ENCODE measurements at places on chromosomes 7 and 10.

GRCh38 chr7:131095346-131095745, 232.3 kb upstream of the MKLN1 start:
- no peak for DNase-seq

GRCh38 chr7:151498495-151498894, 21.2 kb downstream of the RHEB start:
- DNase-seq = no peak

GRCh38 chr10:51604579-51604978, 94.8 kb downstream of the CSTF2T start:
- DNase-seq = no peak

DNA sequence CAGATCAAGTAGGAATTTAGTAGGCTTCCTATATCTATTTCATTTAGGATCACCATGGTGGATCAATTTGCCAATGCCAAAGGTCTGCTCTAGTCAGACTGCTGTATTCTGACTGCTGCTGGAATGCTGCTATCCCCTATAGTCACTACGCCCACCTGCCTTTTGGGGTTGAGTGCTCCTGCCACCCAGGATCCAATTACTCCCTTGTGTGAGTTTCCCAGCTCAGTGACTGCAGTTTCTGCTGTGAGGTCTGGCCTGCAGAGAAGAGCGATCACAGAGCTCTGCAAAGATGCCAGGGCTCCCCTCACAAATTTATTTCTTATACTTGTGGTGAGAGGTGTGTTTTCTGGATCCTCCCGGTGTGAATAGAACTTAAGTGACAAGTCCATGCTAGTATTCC, 88.1 kb upstream of the FOXI2 start:
- no peak for DNase-seq

- DNase-seq = no peak
Measured at GRCh38 chr7:138196971-138197896, 121.0 kb downstream of the AKR1D1 start.

GRCh38 chr7:22563032-22563501, 63.1 kb upstream of the STEAP1B start:
- DNase-seq = no peak

GRCh38 chr7:95690367-95690947, 81.9 kb upstream of the DYNC1I1 start:
- DNase-seq = peak; percentile 9

GRCh38 chr10:28991333-28992270, 297.3 kb upstream of the LYZL1 start:
- peak; percentile 20 for DNase-seq

DNA sequence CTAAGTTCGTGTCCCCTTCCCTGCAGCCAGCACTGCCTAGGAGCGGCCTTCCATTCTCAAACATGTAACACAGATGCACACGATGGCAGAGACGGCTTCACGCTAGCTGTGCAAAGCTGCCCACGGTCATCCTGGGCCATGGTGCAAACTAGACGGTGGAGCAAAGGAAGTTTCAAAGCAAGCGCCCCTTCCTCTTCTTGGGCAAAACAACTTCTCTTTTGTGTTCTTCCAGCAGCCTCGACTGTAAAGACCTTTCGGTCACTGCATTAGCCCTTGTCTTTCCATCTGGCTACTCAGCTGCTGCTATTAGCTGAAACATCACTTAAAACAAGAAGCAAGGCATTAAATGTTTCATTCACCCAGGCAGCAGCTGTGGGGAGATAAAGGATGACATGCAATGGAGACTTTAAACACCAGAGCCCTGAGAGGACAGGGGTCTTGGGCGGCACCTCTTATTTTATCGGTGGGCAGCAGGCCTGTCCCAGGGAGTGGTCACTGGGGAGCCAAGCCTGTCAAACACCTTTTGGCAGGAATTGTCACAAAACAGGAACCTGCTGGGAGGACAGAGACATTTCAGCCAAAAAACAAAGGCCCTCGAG, 214.8 kb downstream of the KLF6 start:
- no peak for DNase-seq

- DNase-seq = no peak
Measured at GRCh38 chr7:14341200-14341775, 351.8 kb upstream of the ETV1 start.

DNA sequence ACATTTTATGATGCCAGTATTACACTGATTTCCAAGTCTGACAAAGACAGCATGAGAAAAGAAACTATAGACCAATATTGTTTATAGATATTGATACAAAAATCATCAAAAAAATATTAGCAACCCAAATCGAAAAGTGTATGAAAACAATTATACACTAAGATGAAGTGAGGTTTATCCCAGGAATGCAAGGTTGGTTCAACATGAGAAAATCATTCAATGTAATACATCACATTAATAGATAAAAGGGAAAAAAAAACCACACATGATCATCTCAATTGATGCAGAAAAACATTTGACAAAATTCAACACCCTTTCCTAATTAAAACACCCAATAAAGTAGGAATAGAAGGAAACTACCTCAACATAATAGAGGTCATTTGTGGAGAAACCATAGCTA, 153.9 kb downstream of the DNAJC1 start:
- no peak for DNase-seq

DNA sequence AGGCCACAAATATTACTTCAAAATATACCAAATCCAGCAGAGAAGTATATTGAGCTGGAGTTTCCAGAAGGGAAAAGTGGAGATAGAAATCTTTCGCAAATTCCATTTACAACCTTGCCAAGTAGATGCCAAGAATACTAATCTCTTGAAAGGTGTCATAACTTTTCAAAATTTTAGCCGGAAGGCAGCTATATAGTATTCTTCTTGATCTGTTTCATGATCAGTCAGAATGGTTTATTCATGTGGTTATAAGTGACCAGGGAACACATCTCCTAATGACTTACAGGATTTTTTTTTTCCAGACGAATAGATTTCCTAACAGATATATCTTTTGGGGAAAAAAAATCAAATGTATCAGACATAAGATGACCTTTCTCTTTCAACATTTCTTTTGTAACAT, 270.7 kb downstream of the TSPAN12 start:
- DNase-seq = no peak

DNA sequence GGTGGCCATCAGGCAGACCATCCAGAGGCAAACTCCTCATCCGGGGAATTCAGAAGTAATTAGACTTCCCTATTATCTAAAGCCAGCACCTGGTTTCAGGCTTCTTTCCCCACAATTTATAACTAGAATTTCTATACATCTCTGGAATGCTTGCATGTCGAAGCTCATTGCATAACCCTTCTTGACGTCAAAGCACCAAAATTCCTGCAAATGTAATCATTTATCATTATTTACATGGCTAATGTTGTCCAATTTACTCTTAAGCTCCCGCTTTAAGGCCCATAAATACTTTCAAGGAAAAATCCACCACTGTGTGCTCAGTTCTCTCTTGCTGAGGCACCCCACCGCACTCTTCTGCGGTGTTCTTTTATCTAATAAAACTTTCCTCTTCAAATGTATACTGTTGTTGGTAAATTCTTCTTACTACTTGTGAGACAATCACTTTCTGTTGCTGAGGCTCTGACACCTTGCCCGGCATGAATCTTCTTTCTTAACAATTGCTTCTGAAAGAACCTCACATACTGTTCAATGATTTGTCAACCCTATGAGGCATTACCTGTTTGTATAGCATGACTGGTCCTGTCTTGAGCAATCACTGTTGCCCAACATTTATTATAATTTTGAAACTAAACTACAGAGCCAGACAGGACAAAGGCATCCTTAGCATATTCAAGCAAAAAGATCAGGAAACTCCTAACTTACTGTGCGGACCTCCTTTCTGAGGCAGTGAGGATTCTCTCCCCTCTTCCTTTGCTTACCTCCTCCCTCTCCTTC, 17.4 kb upstream of the GPR141 start:
- no peak for DNase-seq

- no peak for DNase-seq
Measured at GRCh38 chr7:31633467-31633866, 53.5 kb upstream of the PPP1R17 start.

GRCh38 chr7:425794-426188, 93.9 kb downstream of the PDGFA start:
- no peak for DNase-seq

DNA sequence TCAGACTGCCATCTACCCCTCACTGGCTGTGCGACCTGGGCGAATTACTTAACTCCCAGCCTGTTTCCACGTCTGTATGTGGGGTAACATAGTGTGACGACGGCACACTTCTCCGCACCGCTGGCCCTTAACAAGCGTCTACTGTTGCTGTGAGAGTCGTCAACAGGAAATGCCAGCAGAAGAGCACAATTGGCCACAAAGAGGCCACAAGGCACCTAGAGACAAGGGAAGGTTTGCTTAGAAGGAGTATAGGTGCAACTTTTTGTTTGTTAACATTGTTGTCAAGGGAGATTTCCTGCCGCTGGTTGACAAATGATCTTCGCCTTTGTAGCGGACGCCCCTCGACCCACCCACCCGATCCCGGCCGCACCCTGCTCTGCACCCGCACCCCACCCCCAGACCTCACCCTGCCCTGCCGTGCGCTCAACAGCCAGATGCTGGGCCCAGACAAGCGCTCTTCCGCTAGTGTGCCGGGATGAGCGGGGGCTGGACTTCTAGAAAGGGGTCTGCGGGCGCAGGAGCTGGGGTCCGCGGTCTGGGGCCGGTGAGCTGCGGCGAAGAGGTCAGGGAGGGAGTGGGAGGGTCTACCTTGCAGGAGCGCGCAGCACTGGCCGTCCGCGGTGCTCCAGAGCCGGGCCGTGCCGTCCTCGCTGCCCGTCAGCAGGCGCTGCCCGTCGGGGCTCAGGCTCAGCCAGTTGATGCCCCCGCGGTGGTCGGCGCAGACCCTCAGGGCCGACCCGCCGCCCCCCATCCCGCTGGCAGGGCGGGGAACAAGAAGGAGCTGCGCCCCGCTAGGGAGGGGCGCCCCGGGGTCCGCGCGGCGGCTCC, 785 bp downstream of the WDR86 start:
- peak; percentile 54 for DNase-seq

- DNase-seq = no peak
Measured at GRCh38 chr7:11753433-11753832, 78.6 kb downstream of the THSD7A start.

DNA sequence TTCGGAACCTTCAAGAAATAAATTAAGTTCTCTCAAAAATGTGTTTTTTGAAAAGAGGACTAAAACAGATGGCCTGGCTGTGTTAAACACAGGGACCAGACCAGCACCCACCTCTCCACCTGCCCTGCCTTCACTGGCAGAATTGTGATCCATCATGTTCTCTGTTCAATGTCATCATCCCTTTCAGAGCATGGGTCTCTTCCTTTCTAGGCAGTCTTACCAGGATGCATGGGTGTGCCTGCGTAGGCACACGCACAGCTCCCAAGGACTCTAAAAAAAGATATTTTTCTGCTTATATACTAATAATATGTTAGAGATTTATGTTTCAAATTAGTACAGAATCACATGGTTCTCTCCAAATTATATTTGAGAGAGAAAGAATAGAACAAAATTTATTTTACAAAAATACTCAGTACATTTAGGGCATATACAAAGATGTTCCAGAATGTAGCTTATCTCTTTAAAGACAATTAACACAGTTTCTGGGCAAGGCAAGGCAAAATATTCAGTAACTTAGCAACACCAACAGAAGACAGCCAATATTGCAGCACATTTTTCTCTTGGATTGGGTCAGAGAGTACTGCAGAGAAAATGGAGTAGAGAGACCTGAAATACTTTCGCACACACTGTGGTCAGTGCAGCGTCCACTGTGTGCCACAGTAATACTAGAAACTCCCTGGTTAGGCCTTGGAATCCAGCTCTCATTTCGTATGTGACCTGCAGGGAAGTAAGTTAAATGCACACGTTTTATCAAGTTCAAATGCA, 52.8 kb downstream of the EGFR start:
- no peak for DNase-seq

GRCh38 chr10:13803566-13804554, 217.1 kb downstream of the PRPF18 start:
- no peak for DNase-seq

DNA sequence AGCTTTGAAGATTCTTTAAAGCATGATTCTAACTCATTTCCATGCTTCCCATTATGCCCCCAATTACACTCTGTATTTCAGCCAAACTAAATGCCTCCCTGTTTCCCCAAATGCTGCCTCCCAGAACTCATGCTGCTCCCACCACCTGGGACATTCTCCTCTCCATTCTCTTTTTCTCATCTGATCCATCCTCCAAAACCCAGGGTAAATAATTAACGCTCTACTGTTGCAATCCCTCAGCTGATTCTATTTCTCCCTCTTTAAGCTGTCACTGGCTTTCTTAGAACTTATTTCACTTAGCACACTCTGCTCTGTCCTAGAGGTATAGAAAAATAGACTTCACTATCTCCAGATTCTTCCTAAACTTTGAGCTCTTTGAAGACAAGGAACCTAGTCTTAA, 104.7 kb downstream of the ICA1 start:
- DNase-seq = no peak

DNA sequence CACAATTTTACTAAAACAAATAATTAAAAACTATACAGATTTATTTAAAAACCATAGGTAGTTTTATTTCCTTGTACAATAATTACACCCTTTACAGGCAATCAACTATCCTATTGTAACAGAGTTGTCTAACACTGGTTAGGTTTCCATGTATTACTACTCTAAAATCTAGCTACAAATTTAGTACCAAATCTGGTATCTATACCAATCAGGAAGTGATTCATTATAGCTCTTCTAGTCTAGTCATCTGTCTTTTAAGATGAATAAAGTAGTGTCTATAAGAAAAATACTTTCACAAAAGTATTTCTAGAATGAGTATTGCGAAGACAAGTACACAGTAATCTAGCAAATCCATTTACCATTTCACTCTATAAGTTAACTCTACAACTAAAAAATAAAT, 16.9 kb downstream of the ZNF800 start:
- no peak for DNase-seq

GRCh38 chr7:1647961-1648672, 22.0 kb upstream of the ELFN1 start:
- DNase-seq = no peak

GRCh38 chr7:90262438-90262837, 17.5 kb downstream of the CFAP69 start:
- peak; percentile 5 for DNase-seq

DNA sequence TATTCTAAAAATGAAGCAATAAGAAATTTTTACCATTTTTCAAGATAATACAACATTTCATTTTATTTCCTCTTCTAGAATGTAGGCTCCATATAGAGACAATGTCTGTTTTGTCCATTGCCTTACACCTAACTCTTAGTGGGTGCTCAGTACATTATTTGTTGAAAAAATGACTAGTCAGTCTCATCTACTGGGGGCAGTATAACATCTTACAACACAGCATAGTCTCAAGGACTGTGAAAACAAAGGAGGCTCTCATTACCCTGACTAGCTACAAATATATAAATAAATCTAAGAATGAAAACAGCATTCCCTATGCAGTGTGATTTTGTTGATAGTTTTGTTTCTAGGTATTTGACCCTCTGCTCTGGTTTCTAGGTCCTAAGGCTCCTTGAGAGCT, 11.6 kb downstream of the CRPPA start:
- DNase-seq = no peak

- no peak for DNase-seq
Measured at GRCh38 chr7:158881731-158882130, 25.4 kb downstream of the DYNC2I1 start.

Data from germinal center (tissue), 1 donor.